ENCODE measurements at places on chromosomes 16 and 17.
A peak's percentile ranks its signal among the peaks of the same experiment; 100 is the strongest.

DNA sequence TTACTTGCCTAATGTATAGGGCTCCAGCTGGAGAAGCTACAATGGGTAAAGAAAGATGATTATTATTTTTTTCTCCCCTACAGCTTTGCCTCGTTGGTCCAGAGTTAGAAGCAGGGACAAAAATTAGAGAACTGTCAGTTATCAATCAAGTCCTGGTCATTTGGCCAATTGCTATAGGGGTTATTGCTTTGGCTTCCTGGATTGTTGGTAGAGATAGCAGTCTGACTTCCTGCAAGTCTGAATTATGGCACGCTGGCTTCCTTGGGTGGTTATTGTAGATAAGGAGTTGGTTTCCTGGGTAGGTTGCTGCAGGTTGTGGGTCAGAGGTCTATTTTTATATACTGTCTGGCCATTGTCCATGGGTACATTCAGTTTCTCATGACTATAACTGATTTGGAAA, 84.7 kb upstream of the ELAC2 start:
- DNase-seq = no peak

- DNase-seq = no peak
Observed at GRCh38 chr17:80109066-80109660, 7.8 kb downstream of the GAA start.

GRCh38 chr17:78589885-78590284, 12.7 kb upstream of the DNAH17 start:
- DNase-seq = no peak

DNA sequence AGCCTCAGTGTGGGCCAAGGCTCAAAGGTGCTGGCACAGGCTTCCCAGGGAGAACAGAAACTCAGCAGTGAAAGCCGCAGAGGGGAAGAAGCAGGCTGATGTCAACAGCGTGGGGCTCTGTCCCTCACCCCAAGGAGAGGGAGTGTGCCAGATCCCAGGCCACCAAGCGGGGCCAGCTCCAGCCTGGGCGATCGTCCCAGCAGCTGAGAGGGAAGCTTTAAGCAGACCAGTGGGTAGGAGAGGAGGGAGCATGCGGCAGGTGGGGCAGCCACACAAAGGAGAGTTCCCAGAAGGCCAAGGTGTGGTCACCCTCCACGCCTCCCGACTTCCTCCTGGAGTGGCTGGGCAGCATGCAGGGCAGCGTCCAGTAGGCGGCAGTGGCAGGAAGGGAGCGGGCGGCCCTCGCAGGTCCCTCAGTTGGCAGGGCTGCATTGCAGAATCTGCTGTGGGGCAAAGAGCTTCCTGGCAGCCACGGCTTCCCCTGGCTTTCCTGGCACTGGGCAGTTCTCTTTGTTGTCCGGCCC, 6.0 kb downstream of the SYNGR2 start:
- DNase-seq = no peak

DNA sequence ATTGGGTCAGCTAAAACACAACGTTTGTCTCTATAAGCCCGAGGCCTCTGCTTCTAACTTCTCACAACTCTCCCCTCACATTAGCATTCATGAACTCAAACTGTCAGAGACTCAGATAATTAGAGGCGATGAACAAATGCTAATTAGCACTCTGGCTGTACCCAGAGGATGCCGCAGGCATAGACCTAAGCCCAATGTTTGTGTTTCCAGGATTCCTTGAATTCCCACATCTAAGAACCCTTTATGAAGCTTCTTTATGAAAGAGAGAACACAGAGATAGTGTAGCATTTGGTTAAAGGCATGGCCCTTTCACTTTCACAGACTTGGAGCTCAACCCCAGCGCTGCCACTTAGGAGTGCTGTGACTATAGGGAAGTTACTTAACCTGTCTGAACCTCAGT, 512.2 kb downstream of the GRIN2A start:
- DNase-seq = no peak

GRCh38 chr17:82845163-82845807, 5.5 kb upstream of the ZNF750 start:
- no peak for DNase-seq

- peak; percentile 67 for DNase-seq
Observed at GRCh38 chr17:41965694-41966462, 717 bp upstream of the CNP start.

GRCh38 chr17:9986754-9987382, 81.8 kb upstream of the RCVRN start:
- DNase-seq = no peak

DNA sequence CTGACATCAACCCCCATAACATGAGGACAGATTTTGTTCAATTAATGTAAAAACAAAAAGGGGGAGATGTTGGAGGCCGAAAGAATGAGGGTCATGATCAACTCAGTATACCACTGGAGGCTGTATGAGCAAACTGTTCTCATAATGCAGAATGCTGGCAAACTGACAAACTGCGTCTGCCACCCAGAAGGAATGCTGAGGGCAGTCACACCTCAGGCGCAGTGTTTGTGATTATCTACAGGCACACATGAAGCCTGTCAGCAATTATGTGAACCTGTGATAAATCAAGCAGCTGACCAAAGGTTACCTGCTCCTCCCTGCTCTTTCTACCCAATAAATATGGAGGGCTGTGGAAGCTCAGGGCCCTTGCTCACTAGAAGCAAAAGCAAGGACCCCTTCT, 27.3 kb downstream of the CD300LG start:
- no peak for DNase-seq

GRCh38 chr16:17302620-17303019, 168.1 kb downstream of the XYLT1 start:
- DNase-seq = no peak

DNA sequence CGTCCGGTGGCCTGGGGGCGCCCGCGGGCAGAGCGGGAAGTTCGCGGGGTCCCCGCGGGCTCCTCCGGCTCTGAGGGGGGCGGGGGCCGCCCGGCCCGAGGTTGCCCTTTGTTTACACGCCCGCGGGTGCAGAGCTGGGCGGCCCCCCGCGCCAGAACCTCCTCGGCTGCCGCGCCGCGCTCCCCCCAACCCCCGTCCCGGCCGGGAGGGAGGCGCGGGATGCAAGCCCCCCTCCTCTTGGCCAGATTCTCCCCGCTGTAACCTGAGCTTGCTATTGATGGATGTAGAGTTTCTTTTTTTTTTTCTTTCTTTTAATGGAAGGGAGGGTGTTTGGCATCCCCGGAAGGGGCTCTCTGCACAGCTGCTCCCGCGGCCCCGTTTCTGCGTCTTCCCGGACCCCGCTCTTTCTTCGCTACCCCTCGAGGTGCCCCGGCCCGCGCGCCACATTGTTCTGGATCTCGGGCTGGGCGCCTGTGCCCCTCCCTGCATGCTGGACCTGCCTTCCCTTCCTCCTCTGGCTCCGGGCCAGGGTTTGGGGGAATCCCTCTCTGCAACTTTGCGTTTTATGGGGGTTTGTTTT, 646 bp downstream of the CBX2 start:
- no peak for DNase-seq

- no peak for DNase-seq
Observed at GRCh38 chr16:81143921-81144471, 47.8 kb upstream of the GCSH start.

DNA sequence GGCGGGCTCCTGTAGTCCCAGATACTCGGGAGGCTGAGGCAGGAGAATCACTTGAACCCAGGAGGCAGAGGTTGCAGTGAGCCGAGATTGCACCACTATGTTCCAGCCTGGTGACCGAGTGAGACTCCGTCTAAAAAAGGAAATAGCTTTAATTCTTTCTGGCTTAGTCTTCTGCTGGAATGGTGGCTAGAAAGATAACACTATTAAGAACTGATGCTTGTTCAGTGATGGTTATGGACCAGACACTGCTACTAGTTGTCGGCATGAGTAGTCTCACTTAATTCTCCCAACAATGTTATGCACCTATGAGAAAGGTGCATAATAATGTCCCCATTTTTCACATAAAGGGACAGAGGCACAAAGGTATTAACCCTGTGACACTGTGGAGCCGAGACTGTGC, 188.7 kb downstream of the HS3ST3A1 start:
- no peak for DNase-seq

DNA sequence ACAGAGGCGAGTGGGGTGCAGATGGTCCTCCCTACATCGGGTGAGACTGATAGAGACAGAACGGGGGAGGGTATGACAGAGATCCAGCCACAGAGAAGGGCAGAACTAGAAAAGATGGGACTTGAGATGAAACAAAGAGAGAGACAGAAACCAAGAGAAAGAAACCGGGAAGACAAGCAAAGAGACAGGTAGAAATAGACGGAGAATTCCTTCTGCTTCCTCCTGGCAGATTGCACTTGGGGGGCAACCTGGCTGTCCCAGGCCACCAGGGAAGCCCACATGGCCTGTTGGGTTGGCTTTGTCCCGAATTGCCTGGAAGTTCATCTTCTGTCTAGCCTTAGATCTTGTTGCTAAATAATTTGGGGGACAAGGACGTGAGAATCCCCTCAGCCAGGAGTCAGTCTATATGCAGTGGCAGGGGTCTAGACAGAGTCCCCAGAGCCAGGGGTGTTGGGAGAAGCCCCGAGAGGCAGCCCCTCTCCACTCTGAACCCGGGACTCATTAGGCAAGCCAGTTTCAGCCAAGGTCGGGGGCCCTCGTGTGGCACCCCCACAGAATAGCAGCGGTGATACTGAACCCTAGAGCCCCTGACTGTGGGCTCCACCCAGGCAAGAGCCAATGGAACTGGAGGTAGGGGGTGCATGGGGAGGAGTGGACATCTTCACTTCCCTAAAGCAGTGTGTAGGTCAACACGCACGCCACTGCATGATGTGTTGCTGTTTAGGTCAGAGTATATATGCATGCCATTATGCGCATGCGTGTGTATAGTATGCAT, 627 bp upstream of the TSPOAP1 start:
- DNase-seq = peak; percentile 77

DNA sequence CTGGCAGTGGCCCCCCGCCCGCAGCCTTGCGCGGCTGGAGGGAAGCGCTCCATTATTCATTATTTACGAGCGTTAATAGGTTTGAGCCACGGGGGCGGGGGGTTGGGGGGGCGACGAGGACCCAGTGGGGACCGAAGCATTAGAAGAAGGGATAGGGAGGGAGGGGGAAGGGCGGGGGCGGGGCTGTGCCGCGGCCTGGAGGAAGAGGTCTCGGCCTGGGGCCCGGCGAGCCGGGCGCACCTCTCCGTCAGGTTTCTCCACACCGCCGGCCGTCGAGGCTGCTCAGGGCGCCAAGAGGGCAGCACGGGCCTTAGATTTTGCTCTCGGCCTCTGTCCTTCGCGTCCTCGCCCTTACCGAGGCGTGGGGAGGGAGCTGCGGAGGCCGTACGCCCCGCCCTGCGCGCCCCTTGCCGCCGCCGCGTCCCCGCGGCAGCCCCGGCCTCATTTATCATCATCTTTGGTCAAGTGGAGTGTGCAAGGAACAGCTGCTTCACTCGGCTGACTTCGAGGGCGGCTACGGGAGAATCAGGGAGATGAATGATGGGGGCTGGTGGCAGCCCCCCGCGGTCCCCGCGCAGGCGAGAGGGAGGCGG, 54.2 kb downstream of the SREBF1 start:
- no peak for DNase-seq

DNA sequence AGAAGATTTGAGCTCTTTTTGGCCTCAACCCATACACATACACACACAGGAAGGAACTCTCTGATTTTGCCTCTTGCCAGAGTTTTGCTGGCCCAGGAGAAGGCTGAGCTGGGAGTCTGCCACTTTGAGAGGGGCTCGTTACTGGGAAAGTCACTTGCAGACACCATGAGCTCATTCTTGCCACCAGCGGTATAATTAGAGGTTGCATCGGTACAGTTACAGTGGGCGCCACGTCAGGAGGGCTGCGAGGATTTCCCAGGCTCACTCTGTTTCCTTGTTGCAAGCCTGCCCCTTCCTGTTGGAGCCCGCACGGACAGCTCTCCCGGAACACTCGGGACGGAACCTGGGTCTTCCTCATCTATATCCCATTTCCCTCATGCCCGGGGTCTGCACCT, 3.1 kb upstream of the SDK2 start:
- DNase-seq = no peak

DNA sequence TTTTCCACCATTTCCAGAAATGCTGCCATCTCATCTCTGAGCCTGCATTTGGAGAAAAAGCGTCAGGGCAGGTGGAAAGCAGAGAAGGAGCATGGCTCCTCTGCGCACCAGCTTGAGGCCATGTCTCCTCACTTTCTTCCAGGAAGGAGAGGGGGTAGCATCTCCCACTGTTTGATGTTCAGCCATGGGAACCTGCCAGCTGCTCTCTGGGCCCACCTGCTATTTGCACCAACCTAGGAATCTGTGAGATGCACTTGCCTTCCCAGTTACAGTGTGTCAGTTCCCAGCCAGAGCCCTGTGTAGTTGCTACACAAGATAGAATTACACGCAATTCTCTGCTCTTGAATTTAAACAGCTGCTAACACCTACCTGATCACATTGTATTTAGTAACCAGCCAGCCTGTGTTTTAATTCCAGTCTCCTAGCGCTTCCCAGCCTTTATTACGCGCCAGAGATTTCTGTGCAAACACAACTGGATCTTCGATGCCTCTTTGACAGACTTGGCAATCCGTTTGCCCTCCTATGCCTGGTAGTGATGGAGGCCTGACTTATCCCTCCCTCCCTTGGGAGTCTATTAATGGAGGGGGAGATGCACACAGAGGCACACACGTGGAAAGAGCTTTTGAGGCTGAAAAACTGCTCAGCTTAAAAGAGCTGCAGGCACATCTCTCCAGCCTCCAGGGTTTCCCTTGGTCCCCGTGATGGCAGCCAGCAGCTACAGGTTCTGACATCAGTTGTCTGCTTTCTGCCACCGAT, 98.1 kb upstream of the SEC14L1 start:
- DNase-seq = no peak

DNA sequence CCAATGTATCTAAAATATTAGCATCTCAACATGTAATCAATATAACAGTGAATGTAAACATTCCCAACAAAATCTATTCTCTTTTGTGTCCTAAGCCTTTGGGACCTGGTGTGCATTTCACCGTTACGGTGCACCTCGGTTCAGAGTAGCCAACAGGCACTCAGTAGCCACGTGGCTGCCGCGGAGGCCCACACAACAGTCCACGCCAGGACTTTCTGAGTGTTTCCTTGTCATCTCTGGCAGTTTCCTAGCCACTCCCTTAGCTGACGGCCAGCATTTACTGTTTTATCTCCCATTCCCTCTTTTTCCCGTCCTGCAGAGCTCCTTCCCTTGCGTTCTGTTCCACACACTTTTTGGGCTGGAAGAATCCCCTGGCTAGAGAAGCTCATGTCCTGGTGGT, 36.3 kb downstream of the VAC14 start:
- DNase-seq = no peak

DNA sequence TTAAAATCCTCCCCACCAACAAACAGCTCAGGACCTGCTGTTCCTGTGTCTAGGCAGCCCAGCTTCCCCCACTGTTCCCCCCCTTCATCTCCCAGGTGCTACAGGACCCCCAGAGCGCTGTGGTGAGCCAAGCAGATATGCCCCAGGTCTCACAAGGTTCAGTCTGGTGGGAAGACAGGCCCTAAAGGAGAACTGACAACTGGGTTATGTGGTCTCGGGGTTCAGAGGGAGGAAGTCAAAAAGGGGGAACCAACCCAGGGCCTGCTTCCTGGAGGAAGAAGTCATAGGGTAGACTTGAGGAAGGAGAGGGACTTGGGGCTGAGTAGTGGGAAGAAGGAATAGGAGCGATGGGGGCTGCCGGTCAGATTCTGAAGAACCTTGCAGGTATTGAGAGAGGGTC, 2.6 kb downstream of the RIPOR1 start:
- no peak for DNase-seq
